Epithelial cell of proximal tubule (primary cell): ENCODE measurements at places on chromosomes 1 and 21. TPM values are rescaled to one million over a fixed set of nuclear protein-coding genes. Genes with fewer than 3 reads are reported as not detected.

GNG12 gene
- total RNA-seq, result 67.1 and 95.4 TPM in 2 replicates

DNA sequence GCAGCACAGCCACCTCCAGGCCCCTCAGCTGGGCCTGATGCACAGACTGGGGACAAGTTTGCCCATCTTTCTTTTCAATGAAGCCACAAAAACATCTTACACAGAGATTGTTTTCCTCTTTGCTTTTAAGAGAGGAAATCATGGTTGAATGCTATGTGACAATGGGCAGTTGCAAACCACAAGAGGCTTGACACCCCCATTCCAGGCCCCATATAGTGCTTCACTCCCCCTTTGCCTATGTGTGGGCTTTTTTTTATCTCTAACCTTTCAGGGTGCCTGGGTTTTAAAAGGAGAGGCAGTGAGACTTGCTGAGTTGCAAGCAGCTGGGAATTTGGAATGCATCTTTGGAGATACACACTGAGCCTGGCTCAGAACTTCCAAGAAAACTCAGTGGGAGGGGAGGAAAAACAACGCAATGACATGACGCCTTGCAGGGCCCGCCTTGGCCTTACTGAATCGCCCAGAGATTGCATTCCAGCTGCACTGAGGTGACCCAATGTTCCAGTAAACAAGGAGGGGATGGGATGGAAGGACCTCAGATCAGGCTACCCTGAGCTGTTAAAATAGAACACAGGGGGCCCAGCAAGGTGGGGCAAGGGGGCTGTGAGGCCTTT, 145.2 kb upstream of the ZNF648 start:
- DNase-seq, result no peak

KIF2C gene
- 72.8 and 88.2 TPM in 2 replicates for total RNA-seq

GRCh38 chr1:51877434-51878307, 856 bp downstream of the NRDC start:
- no peak for DNase-seq

GRCh38 chr1:234920843-234921140, 207.8 kb downstream of the TOMM20 start:
- DNase-seq, result no peak

GRCh38 chr1:7896994-7897393, 43.6 kb downstream of the TNFRSF9 start:
- DNase-seq, result no peak

ZNF648 gene
- not detected in 2 replicates for total RNA-seq

- DNase-seq, result no peak
Observed at GRCh38 chr1:19430121-19431068, 54.9 kb downstream of the CAPZB start.

DNA sequence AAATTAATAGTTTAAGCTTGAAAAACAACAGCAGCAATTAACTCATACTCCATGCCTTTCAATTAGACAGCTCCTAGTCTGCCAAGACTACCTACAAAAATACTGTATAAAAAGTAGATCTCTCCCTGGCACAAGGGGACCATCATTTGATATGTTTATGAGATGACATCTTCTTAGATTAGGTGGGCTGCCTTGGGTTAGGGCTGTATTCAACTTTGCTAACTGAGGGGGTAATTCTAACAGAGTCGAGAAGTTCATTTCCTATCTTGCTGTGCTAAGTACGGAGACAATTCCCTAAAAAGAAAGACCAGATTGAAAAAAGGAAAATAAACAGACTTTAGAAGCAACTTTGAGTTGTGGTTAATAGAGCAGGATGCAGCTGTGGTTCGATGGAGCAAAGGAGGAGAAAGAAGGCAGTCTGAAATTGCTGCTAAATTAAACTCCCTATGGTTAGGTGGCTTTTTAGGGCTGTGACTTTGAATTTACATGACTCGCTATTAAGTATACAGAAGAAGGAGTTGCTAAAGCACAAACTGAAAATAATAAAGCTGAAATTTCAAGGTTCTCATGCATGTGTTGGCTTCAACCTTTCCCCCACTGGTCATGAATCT, 75.4 kb downstream of the CDC7 start:
- DNase-seq, result no peak

DNA sequence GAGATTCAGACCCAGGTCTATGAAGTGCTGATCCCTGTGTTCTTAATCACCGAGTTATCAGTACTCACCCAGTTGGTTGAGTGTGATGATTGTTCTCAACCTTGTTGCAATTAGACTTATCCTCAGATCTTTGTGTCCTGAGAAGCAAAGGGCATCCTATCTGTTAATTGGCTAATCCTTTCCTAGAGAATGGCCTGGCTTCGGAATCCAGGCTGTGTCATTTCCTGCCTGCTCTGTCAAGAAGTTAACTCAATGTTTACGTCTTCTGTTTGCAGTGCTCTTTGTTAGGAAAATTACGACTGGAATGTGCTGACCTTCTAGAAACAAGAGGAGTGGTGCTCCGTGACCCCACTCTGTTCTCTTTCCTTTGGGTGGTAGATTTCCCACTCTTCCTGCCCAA, 14.7 kb downstream of the GAS5 start:
- DNase-seq, result no peak

DNA sequence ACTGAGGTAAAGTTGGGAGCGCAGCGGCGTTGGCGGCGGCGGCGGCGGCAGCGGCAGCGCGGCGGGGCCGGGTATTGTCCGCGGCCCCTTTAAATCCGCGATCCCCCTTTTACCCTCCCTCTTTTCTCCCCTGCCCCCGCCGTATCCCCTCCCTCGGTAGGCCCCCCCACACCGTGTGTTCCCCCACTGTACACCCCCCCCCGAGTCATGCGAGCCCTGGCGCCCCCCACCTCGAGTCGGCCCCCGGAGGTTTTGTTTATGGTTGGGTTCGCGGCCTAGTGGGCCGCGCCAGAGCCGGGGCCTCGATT, 169 bp downstream of the UBAP2L start:
- DNase-seq, result no peak

LRRC8B gene
- 5.0 and 12.2 TPM in 2 replicates for total RNA-seq

DNA sequence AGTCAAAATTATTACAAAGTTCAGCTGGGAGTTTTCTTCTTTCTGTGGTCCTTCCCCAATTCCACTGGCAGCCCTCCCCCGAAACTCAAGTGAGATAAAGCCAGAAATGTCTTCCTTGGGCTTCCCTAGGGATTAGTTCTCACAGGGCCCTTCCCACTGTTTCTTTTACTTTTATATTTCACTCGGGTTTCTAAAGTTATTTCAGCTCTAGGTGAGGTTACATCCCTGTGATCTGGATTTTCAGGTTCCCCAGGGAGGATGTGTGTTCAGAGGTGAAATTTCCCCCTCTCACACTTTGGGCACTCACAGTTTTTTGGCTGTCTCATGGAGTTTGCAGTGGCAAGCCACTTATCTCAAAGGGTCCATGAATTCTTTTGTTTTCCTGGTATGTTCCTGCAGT, 77.3 kb downstream of the DRAM2 start:
- no peak for DNase-seq

COL8A2 gene
- total RNA-seq, result 0.06 and 0.65 TPM in 2 replicates

NMNAT2 gene
- total RNA-seq, result 0.52 and 0.65 TPM in 2 replicates

DNA sequence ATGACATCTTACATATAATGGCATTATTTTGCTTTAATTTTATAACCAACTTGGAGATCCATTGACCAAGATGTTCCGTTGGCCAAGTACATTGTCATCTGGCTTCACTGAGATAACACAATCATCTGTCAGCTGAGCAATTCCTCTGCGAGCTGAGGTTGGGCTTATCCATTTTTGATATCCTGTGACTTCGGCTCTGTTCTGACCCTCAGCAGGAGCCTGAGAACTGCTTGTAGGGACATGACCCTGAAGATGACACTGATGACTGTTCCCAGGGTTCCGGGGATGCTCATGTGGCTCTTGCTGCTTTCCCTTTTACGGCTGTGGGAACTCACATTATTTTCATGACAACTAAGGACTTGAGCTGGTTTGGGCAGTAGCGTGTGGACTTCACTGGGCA, 51.2 kb downstream of the TLR5 start:
- no peak for DNase-seq

GRCh38 chr1:207948536-207949250, 37.8 kb upstream of the CD34 start:
- DNase-seq, result no peak

UBL4B gene
- not detected in 2 replicates for total RNA-seq

DNA sequence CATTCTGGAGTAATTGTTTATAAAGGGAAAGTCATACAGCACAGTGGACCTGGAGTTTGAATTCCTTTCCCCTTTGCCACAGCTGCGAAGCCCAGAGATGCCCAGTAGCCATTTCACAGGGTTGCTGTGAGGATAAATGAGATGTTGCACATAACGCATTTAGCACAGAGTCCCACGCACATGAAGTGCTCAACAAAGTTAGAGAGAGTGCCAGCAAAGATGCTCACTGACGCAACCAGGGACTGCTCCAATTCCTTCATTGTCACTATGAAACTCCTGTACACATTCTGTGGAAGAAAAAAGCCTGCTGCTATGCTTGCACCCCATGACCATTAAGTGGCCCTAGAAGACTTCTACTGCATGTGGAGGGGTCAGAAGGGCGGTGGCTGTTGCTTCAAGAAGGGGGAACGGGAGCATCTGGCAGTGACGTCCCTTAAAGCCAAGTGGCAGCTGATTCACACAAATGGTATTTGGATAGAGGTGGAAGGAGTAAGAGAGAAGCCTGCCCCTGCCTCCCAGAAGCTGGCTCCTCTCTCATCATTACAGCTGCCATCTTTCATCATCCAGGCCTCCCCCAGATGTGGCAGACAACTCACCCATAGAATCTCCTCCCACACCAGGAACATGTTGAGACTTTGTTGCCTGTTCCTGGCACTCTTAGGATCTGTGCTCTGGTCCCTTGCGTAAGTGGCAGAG, 26.5 kb upstream of the VAV3 start:
- no peak for DNase-seq

DNA sequence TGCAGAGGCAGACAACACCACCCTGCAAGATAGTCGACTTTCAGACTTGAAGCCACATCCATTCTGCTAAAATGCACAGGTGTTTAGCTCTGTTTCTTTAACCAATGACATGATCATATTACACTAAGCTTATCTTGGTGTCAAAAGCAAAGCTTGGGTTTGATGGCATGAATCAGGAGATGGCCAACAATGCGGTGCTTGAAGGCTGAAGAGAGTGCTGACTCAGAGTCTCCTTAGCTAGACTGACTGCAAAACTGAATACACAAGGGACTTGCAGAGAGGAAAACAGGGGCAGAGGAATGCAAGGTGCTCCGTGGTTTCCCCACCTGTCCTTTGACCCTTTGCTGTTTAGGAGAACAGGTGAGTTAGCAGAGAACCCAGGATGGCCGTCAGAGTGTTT, 262.6 kb downstream of the SIPA1L2 start:
- DNase-seq, result no peak

GRCh38 chr1:21298981-21299391, 8.7 kb upstream of the ECE1 start:
- no peak for DNase-seq

- DNase-seq, result no peak
Observed at GRCh38 chr1:44464361-44464760, 59.3 kb downstream of the RNF220 start.

GRCh38 chr1:32848354-32849063, 22.2 kb downstream of the FNDC5 start:
- DNase-seq, result no peak

DNA sequence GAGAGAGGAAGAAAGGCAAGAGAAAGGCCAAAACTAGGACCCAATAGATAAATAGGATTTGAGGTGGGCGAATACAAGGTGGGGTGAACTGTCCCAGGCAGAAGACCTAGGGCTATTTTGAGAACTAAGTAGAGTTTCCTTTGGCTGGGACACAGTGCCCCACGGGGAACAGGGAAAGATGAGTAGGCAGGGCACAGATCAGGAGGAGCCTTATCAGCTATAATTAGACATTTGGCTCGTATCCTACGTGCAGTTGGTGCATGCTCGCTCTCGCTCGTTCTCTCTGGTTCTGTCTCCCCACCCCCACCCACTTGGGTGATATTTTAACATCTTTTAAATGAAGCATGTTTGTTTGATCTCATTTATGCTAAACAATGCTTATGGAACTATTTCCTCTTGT, 235.0 kb upstream of the JUN start:
- no peak for DNase-seq

DNA sequence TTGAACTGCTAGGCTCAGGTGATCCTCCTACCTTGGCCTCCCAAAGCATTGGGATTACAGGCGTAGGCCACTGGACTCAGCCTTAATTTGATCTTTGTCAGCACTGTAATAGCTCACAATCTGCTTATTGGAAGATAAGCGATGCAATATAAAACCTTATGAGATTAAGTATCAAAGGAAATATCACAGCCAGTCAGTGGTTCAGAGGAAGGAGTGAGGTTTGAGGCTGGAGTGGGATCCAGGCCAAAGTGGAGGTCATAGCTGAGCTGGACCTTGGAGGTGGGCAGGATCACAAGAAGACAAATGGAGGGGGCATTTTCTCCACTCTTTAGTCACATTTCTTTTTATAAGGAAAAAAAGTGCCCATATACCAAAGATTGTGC, 228.5 kb downstream of the RHOU start:
- no peak for DNase-seq

OR10Z1 gene
- not detected in 2 replicates for total RNA-seq

GRCh38 chr1:169288011-169288414, 79.6 kb downstream of the NME7 start:
- peak; percentile 29 for DNase-seq

- no peak for DNase-seq
Observed at GRCh38 chr1:93630168-93630567, 51.5 kb downstream of the BCAR3 start.

DNA sequence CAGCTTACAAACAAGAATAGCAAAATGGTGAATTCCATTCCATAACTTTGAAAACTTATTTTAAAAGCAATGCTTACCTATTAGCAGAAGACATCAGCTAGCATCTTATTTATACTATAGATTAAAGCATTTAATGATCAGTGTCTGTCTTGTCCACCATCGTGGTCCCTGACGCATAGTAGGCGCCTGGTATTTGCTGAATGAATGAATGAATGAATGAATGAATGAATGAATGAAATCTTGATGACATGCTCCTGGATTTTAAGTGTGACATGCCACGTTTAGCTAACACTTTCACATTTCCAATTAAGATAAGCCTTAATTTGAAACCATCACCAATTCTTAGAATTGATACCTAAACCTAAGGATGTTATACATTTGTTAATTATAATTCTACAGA, 39.9 kb downstream of the COP1 start:
- no peak for DNase-seq

ITGB3BP gene
- total RNA-seq, result 25.1 and 30.4 TPM in 2 replicates

CLEC20A gene
- not detected in 2 replicates for total RNA-seq

DNA sequence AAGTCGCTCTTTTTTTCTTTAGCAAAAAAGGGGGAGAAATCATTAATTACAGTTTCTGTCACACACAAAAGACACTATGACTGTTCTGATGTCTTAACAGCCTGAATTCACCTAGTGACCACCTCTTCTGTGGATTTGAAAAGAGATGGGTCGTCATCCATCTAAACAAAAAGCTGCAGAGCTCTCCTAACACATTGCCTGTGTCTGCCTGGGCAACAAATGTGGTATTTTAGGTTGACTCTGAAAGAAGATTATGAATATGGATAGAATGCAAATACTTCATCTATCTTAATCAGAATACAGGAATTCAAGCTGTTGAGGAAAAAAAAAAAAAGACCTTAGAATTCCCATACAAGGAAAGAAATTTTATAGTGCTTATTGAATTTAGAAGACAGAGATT, 304.4 kb upstream of the ADGRL2 start:
- no peak for DNase-seq

- no peak for DNase-seq
Observed at GRCh38 chr1:89453123-89453972, 71.3 kb upstream of the LRRC8B start.

GRCh38 chr21:33058527-33058926, 11.4 kb upstream of the OLIG1 start:
- DNase-seq, result no peak

- DNase-seq, result no peak
Observed at GRCh38 chr1:119808972-119809550, 2.2 kb downstream of the REG4 start.

GRCh38 chr1:239426821-239427475, 40.6 kb downstream of the CHRM3 start:
- DNase-seq, result no peak

ADPRS gene
- 91.4 and 92.2 TPM in 2 replicates for total RNA-seq

KRTAP19-1 gene
- total RNA-seq, result not detected in 2 replicates

LENEP gene
- total RNA-seq, result not detected in 2 replicates
